ENCODE measurements at places on chromosomes 6 and 20.

DNA sequence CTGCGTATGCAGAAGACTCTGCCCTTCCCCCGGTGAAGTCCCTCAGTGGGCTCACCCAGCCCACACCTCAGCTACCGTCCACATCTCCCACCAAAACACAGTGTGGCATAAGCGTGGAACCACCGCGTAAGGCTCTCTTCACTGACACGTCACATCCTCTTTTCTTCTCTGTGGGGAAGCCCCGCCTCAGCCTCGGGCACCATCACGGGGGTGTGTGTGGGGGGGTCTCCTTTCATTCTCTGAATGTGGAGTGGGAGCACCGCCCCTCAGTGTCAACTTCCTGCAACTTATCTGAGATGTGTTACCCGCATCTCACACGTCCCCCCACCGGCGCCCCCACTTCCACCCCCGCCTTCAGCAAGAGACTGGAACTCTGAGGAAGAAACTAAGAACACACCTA is 388.4 kb upstream of the JARID2 start:
- no peak for DNase-seq

DNA sequence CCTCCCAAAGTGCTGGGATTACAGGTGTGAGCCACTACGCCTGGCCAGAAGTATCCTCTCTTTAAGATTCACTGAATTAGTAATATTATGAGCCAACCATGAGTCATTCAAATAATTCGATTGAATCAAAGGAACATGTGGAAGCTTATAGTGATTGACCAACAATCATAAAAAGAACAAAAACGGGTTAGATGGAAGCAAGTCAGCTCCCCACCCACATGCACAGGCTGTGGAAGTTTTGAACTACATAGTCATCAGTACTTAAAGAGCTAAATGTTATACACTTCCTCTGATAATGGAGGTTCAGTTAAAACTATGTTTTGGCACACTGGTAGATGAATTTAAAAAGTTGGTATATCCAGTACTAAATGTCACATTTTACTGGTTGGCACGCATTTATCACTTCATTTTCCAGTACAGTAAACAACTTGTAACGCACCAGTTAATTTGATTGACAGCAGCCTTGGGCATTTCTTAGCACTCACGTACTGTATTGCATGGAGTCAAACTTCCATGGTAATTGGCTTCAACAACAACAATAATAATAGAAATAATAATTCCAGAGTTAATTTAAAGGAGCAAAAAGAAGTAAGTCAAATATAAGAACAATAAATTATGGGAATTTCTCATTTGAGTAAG is 1107.3 kb upstream of the MAP3K7 start:
- no peak for DNase-seq

GRCh38 chr6:39999006-39999867 is 65.0 kb upstream of the MOCS1 start:
- no peak for DNase-seq

- DNase-seq, result no peak
Observed at GRCh38 chr6:44021589-44022295, 105.5 kb downstream of the MRPL14 start.

DNA sequence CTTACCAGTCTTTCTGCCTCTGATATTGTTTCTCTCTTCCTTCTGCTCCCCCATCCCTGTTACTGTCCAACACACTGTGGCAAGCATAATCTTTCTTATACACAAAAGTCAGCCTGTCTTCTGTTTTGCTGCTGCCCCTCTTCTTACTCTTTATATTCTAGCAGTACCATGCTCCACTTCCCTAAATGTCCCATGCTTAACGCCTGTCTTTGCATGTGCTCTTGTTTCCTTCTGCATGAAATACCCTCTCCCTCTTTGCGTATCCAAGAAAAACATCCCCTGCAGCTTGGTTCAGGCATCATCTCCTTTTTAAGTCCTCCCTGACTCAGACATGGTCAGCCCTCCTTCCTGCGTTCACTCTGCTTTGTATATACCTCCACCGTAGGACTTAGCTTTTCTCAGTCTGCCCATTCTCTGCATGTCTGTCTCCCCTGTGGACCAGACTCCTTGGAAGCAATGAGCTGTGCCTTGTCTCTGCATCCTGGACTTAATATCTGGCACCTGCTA is 103.9 kb downstream of the CTNNBL1 start:
- DNase-seq, result no peak

DNA sequence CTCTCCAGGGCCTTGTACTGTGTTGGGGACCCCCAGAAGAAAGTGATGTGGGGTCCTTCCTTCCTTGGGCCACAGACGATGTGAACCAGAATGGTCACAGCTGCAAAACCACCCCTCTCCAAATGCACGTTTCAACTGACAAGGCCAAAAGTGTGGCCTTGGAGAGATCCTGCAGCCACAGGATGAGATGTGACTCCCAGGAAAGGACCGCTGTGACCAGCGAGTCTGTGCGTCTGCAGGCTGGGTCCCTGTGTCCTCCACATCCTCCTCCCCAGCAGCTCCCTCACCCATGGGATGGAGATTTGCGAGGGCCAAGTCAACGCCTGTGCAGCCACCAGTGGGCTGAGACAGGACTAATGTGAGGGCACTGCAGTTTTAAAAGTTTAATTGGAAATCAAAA is 247.0 kb downstream of the ERMARD start:
- DNase-seq, result no peak

DNA sequence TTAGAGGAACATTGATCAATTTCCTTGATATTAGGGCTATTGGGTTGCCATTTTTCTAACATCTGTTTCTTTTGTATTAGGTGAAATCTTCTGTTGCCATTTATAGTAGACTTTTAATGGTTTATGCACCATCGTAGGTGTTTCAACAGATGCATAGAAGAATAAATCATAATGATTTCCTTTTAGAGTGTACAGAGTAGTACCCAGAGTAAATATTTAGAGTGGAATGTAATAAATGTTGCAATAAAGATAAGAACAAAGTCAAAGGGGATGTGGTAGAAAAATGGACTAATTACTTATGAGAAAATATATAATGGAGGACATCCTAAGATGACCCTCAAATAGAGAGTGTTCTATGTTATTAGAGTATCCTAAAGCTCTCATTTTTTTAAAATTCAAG is 643.0 kb upstream of the CITED2 start:
- DNase-seq, result no peak

- DNase-seq, result no peak
Observed at GRCh38 chr6:6178795-6179194, 141.7 kb downstream of the F13A1 start.
